ENCODE measurements at places on chromosomes 3 and 15.

GRCh38 chr3:189557824-189558223 is 73.4 kb upstream of the TP63 start:
- no peak for DNase-seq

DNA sequence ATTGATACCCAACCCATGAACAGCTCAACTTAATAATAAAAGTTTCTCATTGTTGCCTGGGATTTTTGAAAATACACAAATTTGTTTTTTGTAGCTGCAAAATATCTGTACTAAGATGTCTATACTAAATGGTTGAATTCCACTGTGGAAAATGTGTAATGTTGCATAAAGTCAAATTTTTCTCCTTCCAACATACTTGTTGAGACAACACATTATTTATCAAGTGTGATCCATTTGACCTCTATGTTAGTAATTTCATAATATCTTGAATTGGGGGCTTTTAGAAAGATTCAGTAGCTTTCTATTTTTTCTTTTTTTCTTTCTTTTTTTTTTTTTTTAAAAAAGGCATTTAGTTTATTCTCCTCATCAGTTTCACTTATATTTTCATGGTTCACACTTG is 88.0 kb downstream of the KCNMB2 start:
- no peak for DNase-seq

GRCh38 chr3:119834754-119835370 is 53.0 kb downstream of the NR1I2 start:
- no peak for DNase-seq

- no peak for DNase-seq
Observed at GRCh38 chr3:110493438-110494092, 578.1 kb upstream of the NECTIN3 start.

DNA sequence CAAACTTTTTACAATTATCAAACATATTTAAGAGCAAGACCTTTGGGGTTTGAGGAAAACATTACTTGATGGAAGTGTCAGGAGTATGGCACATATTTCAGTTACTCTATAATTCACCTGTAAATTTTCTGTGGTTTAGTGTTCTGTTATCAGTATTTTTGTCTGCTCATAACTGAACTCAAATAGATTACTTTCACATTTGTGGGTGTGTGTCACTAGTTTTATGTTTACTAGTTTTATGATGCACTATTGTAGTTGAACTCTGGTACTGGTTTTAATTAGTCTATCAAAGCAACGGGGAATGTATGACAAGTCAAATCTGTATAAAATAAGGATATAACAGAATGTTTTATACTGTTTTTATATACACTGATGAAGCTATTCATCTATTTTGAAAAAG is 27.2 kb downstream of the OXSM start:
- no peak for DNase-seq

DNA sequence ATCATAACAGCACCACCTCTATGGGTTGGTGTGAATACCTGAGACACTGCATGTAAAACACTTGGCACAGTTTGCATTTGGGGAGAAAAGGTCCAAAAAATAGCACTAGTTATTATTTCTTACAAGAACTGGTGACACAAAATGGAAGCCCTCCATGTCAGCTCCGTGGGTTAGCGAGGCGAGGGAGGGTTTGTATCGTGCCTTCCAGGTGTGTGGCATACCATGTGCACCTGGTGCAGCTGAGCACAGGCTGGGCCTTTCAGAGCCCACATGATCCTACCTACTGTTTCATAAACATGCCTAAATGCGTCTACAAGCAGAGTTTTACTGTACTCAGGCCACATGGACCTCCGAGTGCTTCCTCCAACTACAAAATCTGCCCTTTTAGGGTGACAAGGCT is 5.6 kb downstream of the CXCR6 start:
- no peak for DNase-seq

GRCh38 chr15:58386641-58387040 is 45.1 kb upstream of the LIPC start:
- no peak for DNase-seq

DNA sequence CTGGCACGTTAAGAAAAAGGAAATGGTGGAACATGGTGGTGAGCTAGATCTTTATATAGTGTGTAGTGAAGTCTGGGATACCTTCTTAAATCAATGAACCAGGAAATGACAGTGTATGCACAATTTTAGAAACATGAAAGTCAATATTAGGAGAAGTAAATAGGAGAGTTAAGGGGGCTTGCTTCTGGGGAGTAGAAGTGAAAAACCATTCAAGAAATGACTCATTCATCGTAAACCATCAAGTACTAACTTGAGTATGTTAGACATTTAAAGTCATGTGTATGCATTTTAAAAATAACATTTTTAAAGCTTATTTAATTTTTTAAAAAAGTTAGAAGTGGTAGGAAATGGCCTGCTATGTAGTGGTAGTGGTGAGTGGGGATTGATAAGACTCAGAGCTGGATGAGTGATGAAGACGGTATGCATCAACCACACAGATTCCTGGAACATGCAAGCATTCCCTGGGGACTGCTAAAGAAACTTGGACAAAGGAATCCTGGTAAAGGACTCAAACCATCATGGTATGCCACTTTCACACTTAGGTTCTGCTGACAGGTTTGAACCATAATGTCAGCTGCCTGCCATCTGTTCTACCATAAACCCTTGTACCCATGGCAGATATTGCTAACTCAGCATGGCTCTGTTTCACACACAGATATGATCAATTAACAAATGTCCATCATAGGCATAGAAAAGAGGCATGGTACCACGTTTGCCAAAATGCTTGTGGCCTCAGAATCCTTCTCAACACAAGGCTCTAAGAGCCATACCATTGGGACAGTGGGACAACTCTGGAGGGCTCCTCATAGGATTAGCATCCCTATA is 28.9 kb upstream of the MITF start:
- no peak for DNase-seq

GRCh38 chr15:48433226-48433886 is 102.1 kb downstream of the DUT start:
- no peak for DNase-seq

DNA sequence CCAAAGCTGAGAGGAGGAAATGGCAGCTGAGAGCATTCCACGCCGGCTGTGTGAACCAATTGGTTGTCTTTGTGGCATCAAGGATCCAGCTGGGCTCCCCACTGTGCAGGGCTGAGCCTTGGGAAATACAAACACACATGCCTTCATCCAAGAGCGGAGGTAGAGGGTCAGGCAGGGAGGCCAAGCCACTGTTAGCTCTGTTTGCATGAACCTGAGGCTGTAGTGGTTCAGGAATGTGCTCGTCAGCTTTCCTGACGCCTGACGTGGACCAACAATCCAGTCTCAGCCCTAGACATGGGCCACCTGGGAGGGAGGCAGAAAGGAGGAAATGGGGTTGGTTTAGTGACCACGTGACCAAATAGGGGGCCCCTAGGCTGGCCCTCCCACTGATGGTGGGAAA is 276.9 kb downstream of the TLE3 start:
- peak; percentile 67 for DNase-seq

DNA sequence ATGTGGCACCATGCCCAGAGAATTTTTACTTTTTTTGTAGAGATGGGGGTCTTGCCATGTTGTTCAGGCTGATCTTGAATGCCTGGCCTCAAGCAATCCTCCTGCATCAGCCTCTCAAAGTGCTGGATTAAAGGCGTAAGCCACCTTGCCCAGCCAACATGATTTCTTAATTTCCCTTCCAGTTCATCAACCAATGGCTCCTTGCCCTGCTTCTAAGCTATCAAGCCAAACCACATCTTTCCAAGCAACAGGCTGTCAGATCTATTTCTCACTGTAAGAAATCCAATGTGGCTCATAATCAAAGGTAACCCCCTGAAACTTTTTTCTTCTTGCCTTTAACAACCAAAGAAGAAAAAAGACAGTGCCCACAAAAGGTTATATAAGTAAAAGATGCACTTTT is 204.2 kb upstream of the ICE2 start:
- DNase-seq: no peak

DNA sequence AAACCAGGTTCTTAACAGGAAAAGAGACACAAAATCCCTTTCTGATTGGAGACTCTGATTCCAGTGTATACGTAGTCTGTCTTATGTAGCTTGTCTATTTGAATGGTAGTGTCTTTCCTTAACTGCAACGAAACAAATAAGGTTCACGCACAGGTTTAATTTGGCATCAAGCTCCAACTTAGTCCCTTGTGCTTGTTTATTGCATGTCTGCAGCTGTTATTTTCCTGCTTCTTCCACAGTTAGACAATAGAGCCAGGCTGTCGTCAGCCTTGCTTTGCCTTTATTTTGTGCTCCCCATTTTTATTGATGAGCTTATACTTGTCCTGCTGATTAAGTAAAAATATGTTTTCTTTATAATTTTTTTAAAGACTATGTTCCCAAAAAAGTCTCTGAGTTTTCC is 152.7 kb upstream of the CDIN1 start:
- DNase-seq: no peak

- no peak for DNase-seq
Observed at GRCh38 chr3:82293867-82294266, 532.4 kb upstream of the GBE1 start.

DNA sequence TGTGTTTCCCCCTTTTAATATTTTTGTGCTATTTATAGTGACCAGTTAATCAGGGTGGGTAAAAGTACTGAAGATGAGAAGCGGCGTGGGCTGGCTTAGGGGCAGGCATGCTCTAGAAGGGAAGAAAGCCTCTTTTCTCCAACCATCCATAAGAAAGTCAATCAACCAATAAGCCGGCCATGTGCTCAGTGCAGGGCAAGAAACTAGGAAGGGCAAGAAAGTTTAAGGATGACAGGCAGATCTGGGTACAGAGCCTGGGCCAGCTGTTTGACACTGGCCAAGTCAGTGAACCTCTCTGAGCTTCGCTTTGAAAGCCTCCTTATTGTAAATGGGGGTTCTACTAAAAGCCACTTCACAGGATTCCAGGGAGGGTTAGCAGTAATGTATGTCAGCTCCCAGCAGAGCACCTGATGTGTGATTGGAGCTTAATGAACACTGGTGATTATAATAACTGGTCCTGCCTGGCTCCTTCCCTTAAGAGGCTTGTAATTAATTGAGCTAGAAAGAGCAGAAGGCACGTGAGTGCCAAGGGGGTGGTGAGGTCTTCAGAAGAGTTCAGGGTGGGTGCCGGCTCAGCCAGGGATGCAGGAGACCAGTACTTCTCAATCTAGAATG is 5.7 kb upstream of the CHRNA3 start:
- DNase-seq: peak; percentile 50

GRCh38 chr3:18153571-18154173 is 271.5 kb downstream of the SATB1 start:
- no peak for DNase-seq

GRCh38 chr3:161064413-161064812 is 40.7 kb downstream of the B3GALNT1 start:
- no peak for DNase-seq

DNA sequence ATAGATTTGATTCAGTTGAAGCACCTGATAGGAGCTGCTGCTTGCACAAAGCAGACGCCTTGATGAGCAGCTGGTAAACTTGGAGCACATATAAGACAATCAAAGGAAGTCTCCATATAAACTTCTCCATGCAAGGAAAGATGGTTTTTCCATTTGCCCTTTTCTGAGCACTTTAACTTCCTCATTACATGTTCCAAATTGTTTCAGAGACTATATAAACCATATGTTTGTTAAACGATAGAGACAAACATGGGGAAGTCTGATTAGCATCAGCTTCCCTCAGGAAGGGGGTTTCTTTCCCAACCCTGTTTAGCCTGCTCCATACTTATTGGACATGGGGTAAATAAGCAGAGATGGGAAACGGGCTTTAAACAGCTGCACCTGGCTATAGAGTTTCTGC is 88.0 kb downstream of the DHX36 start:
- DNase-seq: no peak

GRCh38 chr3:102791641-102792589 is 357.1 kb downstream of the ZPLD1 start:
- DNase-seq: peak; percentile 11

GRCh38 chr3:160685144-160685766 is 8.3 kb downstream of the ARL14 start:
- DNase-seq: no peak

GRCh38 chr3:1190569-1190968 is 97.7 kb downstream of the CNTN6 start:
- DNase-seq: no peak

GRCh38 chr15:35622641-35623340 is 76.8 kb upstream of the DPH6 start:
- DNase-seq: no peak

DNA sequence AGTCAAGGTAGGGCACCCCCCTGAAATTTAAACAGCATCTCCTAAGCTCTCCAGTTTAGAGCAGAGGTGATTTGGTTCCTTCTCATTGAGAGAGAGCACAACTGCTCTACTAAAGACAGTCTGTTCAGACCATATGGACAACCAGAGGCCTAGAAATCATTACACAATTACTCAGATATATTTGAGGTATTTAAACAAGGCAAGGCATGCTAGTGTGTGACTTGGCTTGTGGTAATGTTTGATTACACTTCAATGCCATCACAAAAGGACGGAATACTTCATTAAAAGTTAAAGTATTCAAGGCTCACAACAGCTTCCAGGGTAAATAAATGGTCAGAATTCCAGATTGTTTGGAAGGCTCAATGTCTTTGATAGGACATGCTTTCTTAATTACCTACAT is 110.2 kb downstream of the LRTM1 start:
- no peak for DNase-seq

- peak; percentile 45 for DNase-seq
Observed at GRCh38 chr15:78177447-78177873, 28.3 kb downstream of the IDH3A start.

GRCh38 chr3:36135863-36136262 is 244.4 kb upstream of the STAC start:
- DNase-seq: no peak

- DNase-seq: no peak
Observed at GRCh38 chr3:14480207-14481017, 59.7 kb downstream of the GRIP2 start.

- DNase-seq: no peak
Observed at GRCh38 chr3:16769525-16769924, 115.2 kb upstream of the PLCL2 start.

DNA sequence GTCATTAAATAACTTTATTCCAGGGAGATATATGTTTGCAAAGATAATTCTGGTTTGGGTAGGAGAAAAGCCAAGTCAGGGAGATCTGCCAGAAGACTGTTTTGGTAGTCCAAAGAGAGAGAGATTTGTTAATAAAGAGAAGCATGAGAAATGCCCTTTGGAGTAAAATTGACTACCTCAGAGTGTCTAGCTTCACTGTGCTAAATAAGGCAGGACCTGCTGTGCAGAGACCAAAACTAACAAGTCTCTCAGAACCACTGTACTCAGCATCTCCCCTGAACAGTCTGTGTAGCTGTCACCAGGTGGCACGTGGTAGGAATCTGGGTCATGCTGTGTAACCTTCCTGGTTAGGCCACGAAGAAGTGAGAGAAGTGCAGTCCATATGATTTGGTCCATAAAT is 31.6 kb upstream of the SLC35G2 start:
- peak; percentile 32 for DNase-seq

- no peak for DNase-seq
Observed at GRCh38 chr15:40054855-40055575, 16.0 kb upstream of the SRP14 start.

Measured in eye (tissue), 1 donor.